ENCODE measurements at places on chromosomes 16 and 17.
A peak's percentile ranks its signal among the peaks of the same experiment; 100 is the strongest.

GRCh38 chr17:44146375-44147346 lies 4.9 kb downstream of the HROB start:
- no peak for DNase-seq

DNA sequence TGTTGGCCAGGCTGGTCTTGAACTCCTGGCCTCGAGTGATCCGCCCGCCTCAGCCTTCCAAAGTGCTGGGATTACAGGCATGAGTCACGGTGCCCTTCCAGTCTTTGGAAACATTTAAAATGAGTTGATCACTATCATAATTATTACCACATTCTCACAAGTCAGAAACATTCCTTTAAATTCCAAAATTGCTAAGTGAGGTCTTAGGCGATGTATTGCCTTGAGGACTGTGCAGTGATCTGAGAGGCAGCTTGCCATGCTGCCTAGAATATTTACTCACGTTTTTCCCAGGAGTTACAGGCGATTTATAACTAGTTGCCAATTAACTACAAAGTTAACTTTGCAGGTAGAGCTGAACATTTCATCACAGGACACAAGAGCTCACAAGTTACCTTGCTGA lies 5.7 kb upstream of the ATXN1L start:
- DNase-seq, result no peak

GRCh38 chr16:12159028-12159427 lies 182.5 kb downstream of the SNX29 start:
- no peak for DNase-seq

DNA sequence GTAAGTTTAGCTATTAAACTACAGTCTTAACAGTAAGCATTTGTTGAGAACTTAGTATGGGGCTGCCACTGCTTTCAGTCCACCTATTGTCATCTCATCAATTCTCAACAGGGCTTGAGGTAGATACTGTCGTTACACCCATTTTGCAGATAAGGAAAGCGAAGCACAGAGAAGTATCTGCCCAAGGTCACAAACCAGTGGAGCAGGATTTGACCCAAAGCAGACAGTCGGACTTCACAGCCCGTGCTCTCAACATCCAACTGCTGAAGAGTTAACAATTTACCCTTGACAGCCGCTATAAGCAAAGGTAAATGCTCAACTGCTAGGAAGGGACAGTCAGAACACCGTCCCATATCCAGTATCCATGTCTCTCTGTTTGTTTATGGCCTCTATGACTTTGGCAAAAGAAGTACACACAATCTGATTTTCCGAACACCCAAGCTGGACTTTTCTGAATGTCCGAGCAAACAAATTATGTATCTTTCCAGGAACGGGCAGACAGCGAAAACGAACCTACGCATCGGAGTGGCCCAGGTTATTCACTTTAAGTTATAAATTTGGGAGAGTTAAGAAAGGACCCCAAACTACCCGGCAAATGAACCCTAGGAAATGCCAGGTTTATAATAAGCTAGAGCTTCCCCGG lies 1.2 kb downstream of the SIAH1 start:
- DNase-seq, result no peak

DNA sequence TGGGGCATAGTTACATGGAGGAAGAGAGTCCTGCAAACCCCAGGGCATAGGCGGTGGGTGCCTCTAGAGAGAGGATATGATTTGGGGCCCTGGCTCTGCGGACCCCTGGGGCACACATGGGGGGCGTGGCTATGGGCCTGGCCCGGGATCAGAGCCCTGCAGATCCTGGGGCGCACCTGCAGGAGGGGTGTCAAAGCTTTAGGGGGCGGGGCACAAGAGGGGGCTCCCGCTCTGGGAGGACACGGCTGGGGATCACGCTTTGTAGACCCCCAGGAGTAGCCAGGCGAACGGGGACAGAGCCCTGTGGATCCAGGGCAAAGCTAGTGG lies 497 bp downstream of the BCL7C start:
- DNase-seq, result no peak

GRCh38 chr16:58513874-58514273 lies 1.4 kb upstream of the SETD6 start:
- DNase-seq, result no peak

DNA sequence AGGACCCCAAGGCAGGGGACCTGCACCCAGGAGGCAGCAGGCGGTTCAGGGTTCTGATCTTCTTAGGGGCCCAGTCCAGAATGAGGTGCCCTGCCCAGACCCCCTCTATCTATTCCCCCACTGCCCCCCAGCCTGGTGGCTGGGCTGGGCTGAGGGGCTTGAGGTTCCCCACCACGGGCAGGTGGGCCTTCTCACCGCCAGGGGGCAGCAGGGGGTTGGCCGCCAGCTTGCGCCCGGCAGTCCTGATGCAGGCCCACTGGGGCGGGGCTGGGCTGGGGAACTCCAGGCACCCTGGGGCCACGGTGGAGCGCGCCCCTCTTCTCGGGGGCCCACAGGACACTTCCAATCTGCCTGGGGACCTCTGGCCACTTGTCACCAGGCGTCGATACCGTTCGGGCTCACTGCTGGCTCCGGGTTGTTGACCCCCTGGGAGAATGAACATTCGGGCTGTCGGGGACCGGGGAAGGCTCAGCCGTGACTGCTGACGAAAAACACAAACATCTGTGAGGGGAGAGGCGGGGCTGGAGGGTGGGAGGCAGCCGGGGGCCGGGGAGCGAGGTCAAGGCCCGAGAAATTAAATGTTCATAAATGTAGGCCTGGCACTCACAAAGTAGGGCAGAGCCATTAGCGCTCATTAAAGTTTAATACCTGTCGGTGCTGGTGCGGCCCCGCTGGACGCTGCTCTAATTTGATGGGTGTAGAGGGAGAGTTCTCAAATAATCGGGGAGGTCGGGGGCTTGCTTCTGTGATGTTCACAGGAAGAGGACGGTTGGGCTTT lies 219.3 kb upstream of the GSE1 start:
- DNase-seq, result peak; percentile 73

DNA sequence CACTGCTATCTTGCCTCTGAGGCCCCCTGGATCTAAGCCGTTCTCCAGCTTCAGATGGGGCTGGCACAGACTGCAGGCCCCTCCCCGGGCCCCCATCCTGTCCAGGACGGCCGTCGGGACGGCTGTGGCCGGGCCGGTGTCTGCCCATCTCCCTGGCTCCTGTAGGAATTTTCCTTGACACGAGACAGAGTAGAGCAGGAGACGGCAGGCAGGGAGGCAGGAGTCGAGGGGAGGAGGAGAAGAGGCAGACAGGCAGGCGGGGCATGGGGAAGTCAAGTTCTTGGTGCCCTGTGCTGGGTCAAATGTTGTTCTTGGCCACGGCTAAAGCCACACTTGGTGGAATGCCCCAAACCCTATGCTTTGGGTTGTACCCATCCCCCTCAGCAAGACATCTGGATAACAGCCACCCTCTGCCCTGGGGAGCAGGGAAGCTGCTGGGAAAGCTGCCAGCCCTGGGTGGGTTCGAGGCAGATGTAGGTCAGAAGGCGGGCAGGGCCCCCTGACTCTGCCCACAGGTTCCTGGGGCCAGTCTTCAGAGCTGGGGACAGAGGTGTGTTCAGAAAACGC lies 4.0 kb downstream of the C1QTNF1 start:
- peak; percentile 68 for DNase-seq

GRCh38 chr16:21663889-21664647 lies at the start of gene OTOA:
Gene OTOA (plus strand): TSS chr16:21663968. CDS start chr16:21678515, 14,547 bp downstream.
- DNase-seq, result no peak

- DNase-seq, result no peak
Measured at GRCh38 chr17:35256629-35257028, 13.8 kb downstream of the SLFN5 start.

DNA sequence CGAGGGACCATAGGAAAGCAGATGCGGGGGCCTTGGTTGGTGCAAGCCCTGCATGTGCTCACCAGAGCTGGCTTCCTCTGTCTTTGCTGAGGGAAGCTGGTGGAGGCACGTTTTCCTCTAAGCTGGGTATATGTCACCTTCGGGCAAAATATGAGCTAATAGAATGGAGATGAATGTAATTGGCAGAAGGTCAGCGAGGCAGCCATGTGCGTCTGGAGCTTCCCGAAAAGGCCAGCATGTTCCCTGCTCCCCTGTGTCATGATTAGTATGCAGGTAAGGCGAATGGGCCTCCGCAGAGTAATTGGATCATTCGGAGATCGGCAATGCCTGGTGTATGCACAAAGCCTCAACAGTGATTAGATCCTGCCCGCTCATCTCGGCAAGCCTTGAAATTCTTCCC lies 806.2 kb upstream of the EEF2KMT start:
- DNase-seq, result no peak

- DNase-seq, result no peak
Measured at GRCh38 chr16:76854234-76854633, 336.8 kb upstream of the MON1B start.

GRCh38 chr17:76379275-76379641 lies 5.2 kb upstream of the SPHK1 start:
- no peak for DNase-seq

- DNase-seq, result peak; percentile 63
Measured at GRCh38 chr17:47978324-47978723, 7.4 kb downstream of the CDK5RAP3 start.

GRCh38 chr17:37317867-37318266 lies 57.9 kb upstream of the C17orf78 start:
- DNase-seq, result no peak

- no peak for DNase-seq
Measured at GRCh38 chr16:19666477-19666876, 51.5 kb downstream of the KNOP1 start.

DNA sequence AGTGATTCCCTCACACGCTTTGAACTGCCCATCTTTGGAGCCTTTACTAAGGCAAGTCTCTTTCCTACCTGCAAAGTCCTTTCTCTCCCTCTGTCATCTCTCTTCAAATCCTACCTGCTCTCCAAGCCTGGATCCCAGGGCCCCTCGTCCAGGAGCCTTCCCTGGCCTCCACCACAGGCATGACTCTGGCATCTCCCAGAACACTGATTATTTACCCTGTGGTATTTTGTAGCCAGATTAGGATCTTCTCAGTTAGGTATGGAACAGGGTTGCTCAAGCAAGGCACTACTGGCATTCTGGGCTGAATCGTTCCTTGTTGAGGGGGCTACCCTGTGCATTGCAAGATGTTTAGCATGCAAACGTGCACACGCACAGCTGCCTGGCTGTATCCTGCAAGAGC lies 31.9 kb upstream of the POLR3E start:
- no peak for DNase-seq

DNA sequence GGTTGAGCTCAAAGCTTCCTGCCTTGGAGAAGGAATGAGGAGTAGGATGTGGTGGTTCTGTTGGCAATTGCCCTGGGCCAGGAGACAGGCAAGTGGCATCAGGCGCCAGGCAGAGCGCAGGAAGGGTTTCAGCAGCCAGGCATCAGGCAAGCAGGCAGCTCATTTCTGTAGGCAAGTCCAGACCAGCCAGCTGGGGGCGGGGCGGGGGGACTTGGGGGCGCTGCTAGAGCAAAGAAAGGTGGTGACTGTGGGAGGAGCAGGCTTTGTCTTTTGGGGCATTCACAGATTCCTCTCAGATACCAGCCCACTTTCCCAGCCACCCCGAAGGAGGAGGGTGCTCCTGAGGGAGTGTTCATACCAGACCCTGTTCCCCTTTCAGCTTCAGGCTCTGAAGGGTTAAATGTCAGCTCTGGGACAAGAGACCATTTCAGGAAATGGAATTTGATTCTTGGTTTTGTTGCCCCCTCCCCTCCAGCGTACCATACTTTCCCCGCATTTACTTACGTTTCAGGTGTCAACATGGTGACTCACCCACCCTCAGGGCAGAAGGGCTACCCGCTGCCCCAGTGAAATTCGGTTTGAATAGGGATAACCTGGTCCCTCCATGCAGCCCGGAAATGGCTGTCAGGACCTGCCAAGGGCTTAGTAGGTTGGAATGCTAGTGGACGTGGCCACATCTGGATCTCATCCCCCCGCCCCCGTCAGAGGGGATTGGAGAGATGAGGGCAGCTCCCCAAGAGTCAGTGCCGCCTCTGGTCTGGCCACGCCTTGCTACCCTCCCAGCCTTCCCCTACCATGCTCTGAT lies 13.2 kb downstream of the NGFR start:
- DNase-seq, result peak; percentile 23

- DNase-seq, result no peak
Measured at GRCh38 chr16:87930456-87930855, 5.9 kb downstream of the CA5A start.

- peak; percentile 86 for DNase-seq
Measured at GRCh38 chr16:81650982-81651562, 128.0 kb upstream of the PLCG2 start.

DNA sequence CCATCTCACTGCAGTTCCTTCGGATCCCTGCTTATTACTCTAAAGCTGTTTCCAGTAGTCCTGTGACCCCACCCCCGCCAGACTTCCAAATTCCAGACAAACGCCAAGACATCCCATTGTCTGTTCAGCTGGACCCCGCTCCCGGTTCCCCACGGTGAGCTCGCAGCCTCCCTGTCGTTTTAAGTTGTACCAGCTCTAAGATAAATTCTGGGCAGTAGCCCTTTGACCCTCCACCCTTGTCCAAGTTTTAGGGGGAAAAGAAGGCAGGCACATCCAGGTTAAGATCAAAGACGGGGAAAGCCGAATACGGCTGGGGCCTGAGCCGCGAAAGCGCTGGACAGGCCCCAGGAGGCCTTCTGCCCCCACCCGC lies 589 bp downstream of the ARL6IP1 start:
- DNase-seq, result peak; percentile 28

- peak; percentile 75 for DNase-seq
Measured at GRCh38 chr17:77476931-77477805, 336.4 kb downstream of the SEC14L1 start.

GRCh38 chr16:68190736-68191510 lies 45.0 kb downstream of the ESRP2 start:
- no peak for DNase-seq

GRCh38 chr16:14353340-14353739 lies 276.7 kb downstream of the PARN start:
- DNase-seq, result no peak

DNA sequence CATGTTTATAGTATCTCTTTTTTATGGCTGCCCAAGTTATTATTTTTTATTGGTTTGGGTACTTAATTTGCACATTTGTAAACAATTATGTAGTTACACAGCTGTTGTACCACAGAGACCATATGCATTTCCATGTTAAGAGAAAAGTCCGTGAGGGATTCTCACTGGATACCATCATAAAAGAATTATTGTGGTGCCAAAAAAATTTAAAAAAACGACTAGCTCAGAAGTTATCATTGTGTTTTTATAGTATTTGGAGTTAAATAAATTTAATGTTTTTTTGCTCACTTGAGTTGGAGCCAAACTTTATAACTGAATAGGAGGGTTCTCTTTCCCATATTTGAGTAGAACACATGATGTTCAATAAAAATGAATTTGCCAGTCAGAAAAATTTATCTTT lies 618.7 kb downstream of the WWOX start:
- DNase-seq, result no peak

GRCh38 chr16:10373556-10373955 lies 12.3 kb upstream of the ATF7IP2 start:
- DNase-seq, result no peak

DNA sequence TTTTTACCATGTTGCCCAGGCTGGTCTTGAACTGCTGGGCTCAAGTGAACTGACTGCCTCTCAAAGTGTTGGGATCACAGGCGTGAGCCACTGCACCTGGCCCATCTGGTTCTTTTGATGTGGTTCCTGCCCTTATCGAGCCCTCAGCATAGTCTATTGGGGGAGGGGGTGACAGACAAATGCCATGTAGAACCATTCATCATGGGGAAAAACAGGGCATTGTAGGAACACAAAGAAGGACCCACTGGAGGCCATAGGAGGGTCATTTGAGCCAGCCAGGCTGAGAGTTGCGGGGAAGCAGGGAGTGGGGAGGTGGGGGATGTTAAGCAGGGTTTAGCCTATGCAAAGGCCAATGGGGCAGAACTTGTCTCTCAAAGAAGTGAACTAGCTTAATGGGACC lies 11.9 kb downstream of the SEC14L5 start:
- DNase-seq, result no peak

Data from left cardiac atrium (tissue), 4 donors.